ENCODE measurements at places on chromosomes 1 and 21.
A peak's percentile ranks its signal among the peaks of the same experiment; 100 is the strongest.

DNA sequence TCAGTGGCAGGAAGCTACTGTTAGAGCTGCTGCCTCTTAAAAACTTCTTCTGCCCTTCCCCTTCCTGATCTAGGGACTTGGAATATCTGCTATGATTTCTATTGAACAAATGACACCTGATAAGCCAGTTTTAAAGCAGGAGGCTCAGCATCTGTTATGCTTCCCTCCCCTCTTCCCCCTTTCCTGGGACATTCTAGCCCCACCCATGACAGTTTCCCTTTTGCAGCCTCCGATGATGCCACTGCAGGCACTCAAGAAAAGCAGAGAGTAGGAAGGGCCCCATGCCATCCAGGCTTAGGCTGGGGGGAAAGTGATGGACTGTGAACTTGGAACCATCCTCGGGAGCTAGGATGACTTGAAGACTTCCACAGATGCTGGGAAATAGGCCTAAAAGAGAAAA, 15.1 kb upstream of the EPB41 start:
- no peak for DNase-seq

GRCh38 chr1:188325211-188325610, 1496.5 kb downstream of the PLA2G4A start:
- no peak for DNase-seq

DNA sequence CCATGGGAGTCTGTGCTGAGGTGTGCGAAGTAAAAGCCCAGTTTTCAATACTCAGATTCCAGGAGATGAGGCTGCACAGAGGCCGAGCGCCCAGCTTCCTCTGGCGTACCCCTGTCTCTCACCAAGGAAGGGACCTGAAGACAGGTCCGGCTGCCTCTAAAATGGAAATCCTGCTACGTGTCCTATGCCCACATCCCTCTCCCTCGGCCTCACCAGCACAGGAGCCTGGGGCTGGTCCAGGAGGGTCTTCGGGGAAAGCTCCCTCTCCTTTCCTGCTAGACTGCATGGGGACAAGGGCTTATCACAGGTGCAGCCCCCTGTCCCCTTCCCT, 392 bp downstream of the MRPL55 start:
- DNase-seq: no peak

- no peak for DNase-seq
Measured at GRCh38 chr1:246187834-246188372, 319.2 kb downstream of the SMYD3 start.

DNA sequence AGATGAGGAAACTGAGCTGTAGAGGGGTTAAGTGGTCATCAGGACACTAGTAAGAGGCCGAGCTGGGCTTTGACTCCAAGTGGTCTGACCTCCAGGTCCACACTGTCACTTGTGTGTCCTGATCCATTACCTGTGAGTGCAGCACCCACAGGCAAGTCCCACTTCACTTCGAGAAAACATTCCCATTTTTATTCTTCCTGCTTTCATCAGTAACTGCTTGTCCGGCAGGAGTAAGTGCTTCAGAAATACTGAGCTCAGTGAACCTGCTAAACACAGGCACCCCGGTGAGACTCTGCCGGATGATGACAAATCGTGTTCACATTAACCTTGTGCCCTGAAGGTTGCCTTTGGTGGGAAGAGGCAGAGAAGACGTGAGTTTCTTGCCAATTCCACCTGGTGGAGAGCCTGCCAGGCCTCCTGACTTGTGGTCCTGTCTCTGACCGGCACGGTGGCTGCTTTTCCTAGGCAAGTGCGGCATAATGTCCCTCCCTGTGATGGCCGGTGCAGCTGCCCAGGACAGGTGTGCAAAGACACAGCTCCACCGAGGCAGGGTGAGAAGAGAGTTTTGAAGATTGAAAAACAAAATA, 29.4 kb downstream of the ZBTB18 start:
- DNase-seq: no peak

- DNase-seq: no peak
Measured at GRCh38 chr1:40844887-40845878, 17.0 kb downstream of the CITED4 start.

DNA sequence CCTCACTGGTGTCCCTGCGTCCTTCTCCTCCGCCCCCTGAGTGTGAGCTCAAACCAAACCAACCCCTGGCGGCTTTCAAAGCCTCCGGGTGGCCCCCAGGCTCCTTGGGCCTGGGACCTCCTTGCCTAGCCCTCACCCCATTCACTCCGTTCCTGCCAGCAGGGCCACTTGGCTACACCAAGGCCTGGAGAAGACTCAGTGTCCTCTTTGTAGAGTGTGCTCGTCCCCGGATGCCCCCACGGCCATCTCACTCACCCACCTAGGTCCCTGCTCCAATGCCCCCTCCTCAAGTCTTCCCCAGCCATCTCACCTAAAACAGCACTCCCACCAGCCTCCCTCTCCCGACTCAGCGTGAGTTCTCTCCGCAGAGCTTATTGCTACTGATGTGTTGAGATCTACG, 7.2 kb upstream of the CCDC27 start:
- DNase-seq: no peak

- DNase-seq: no peak
Measured at GRCh38 chr1:209787551-209787950, 3.2 kb upstream of the C1orf74 start.

GRCh38 chr1:183039985-183040447, 16.8 kb downstream of the LAMC1 start:
- DNase-seq: no peak

- no peak for DNase-seq
Measured at GRCh38 chr21:42980312-42981213, 6.2 kb downstream of the PKNOX1 start.

GRCh38 chr1:150127464-150127863, 22.3 kb upstream of the PLEKHO1 start:
- no peak for DNase-seq

DNA sequence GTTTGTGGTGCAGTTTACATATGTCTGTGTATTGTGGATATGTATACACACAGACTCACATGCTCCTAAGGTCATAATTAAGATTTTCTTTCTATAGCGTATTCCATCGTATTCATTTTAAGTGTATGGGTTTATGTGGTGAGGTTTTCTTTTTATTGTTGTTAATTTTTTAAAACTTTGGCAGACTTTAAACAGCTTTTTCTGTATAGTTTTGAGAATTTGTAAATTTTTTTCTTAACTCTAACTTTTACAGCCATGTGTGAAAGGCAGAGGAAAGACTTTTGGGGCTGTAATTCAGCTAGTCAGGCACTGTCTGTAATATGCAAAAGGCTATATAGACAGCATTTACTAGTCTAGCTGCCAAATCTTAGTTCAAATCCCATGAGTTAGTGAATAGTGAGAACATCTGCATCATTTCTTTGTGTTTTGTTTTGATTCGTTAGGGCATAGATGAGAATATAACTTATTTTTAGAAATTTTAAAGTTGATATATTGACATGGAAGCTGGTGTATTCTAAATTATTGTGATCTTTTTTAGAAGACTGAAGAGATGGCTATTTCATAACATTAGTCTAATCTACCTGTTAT, 2.3 kb downstream of the MAGI3 start:
- no peak for DNase-seq

- no peak for DNase-seq
Measured at GRCh38 chr1:162018418-162018817, 5.3 kb downstream of the OLFML2B start.

DNA sequence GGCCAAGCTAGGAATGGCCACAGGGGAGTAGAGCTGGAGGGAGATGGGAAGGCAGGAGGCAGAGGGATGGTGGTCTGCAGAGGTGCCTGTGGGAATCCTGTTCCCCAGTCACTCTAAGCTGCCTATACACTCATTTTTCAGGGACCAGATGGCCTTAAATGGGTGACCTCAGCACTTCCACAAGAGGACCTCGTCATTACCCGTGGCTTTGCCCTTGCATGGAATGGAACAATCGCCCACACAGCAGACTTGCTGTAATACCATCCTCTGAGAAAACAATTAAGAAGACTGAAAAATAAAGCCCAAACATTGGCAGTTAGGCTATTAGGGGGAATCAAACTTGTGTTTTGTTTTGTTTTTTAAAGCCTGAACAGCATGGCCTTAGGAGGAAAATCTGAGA, 12.9 kb upstream of the TNN start:
- DNase-seq: no peak

- no peak for DNase-seq
Measured at GRCh38 chr1:119799599-119800177, 11.6 kb downstream of the REG4 start.

- no peak for DNase-seq
Measured at GRCh38 chr1:101165954-101166353, 70.9 kb upstream of the S1PR1 start.

DNA sequence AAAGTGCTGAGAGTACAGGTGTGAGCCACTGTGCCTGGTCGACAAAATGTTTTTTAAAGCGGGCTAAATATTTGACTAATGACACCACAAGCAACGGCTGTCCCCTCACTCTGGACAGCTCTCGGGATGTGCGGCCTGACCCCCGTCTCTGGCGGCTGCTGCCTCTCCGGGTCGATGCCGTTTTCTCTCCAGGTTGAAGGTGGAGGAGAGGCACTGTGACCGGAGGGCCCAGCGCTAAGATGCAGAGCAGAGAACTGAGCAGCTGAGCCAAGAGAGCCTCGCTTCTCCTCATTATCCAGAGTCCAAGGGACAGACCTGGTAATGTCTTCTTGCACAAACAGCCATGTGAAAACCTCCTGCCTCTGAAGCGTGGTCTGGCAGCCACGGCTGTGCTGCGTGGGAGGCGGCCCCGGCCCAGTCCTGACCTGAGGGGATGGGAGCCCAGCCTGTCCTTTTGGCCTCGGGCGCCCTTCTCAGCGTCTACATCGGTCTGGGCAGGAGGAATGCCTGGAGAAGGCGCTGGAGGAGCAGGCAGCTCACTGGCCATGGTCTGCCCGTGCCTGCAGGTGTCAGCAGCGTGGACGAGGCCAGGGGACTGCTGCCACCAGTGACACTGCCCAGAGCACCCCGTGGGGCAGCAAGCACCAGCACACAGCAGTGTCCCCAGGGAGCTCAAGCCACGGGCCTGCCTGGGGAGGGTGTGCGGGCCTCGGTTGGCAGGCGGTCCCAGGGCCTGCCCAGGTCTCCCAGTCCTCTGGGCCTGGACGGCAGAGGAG, 10.3 kb downstream of the MORN1 start:
- DNase-seq: no peak

DNA sequence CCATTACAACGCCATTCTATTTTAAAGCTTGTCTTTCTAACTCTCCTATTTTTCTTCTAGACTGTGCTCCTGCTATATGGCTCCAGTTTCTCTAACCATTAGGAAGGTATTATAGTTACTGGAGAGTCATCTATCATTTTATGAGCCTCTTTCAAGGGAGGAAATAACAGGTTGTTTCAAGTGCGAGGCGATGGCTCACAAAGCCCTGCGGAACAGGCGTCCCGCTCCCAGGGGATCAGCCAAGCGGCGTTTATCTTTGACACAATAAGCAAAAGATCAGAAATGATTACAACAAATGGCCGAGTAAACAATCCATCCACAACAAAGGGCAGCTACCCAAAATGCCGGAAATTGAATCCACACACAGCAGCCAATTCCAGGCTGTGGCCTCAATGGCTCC, 249.5 kb upstream of the POU3F1 start:
- no peak for DNase-seq

DNA sequence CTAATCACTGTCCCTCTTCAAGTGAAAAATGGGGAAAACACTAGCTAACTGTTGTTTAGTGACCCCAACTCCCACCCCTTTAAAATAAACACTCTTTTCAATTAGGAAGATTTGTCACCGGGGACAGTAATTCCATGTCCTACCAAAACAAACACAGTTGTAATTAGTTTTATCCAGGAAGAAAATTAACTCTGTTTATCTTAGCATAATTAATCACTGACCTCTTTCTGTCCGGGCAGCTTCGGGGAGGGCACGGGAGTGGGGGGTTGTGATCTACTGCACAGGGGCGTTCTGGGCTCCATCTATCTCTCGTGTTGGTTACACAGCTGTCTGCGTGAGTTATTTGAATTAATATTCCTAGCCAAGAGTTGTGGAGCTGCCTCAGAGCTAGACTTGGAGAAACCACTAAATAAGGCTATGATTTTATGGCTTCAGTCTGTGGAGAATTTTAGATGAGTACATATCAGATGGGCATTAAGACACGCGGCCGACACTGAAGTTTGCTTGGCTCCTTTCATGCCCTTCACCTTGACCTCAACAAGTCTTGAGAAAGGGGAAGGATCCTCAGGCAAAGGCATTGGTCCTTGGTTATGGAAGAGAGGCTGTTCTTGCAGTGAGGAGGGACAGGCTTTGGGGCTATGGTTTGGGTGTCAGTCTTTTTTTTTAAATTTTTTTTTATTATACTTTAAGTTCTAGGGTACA, 102.0 kb upstream of the TRABD2B start:
- no peak for DNase-seq

DNA sequence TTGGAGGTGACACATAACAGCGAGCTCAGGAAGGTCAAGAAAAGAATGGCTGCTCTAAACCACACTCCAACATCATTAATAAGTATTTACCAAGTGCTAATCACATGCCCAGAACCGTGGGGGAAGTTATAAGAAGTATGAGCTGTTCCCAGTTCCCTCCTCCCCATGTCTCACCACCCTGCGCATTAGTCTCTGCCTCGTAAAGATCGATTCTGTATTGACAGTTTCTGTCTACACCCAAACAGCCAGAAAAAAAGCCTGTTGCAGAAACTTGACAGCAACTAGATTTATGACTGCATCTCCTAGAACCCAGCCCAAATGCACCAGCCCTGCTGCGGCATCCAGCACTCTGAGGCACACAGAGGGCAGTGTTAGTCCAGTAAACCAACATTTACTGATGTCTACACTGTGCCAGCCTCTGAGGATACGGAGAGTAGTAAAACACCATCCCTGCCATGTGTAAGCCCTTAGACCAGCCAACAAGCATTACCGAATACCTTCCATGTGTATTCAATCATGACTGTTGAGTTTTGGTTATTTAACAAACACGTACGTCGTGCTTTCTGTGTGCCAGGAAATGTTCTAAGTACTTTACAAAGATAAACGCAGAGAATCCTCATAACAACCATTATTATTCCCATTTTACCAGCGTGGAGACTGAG, 63.6 kb upstream of the ZBTB40 start:
- no peak for DNase-seq

DNA sequence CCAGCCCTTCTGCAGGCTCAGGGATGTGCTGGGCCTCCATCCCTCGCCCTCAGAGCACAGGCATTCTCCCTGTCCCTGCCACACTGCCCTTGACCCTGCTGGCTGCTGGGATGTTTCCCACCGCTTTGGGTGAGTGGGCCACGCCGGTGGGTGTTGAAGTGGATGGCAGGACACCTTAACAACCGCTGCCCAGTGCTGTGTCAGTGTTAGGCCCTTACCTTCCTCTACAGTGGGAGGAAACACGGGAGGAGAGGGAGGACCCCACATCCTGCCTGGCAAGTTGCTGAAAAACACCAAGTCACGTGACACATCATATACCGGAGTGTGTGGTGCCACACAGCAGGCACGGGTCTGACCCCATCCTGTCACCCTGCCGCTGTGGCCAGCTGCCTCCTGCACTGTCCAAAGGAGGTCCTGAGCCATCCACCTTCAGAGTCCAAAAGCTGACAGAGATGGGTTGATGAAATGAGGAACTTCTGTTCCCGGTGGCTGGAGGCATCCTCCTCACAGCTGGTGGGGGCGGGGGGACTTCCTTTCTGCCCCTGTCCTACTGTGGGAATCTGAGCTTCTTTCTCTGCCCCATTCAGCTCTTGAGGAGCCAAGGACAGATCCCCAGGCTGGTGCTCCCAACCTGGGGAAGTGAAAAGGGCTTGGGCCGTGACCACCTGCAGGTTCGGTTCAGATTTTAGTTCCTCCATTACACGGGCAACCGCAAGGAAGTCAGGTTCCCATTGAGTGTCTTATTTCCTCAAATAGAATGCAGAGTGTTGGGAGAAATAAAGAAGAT, 3.2 kb upstream of the THEMIS2 start:
- DNase-seq: no peak

- DNase-seq: peak; percentile 52
Measured at GRCh38 chr1:225911191-225912130, 12.6 kb downstream of the PYCR2 start.

GRCh38 chr1:50458507-50458906, 35.3 kb upstream of the DMRTA2 start:
- DNase-seq: no peak
